NCI-H774 (cell line): ENCODE measurements at places on chromosomes 6 and 20.

DNA sequence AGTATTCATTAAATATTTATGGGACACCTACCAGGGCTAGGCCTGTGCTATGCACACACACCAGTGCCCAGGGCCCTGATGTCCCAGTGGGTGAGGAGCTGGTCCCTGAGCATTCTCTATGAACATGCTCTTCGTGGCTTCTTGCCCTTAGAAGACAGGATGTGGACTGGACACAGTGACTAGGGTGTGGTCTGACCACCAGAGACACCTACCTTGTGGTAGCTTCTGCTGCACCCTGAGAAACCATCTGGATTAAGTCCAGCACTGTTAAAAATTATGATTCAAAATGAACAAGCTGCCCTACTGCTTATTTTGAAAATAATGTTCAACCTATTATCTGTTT, 112.9 kb upstream of the RPS6KA2 start:
- DNase-seq: no peak

DNA sequence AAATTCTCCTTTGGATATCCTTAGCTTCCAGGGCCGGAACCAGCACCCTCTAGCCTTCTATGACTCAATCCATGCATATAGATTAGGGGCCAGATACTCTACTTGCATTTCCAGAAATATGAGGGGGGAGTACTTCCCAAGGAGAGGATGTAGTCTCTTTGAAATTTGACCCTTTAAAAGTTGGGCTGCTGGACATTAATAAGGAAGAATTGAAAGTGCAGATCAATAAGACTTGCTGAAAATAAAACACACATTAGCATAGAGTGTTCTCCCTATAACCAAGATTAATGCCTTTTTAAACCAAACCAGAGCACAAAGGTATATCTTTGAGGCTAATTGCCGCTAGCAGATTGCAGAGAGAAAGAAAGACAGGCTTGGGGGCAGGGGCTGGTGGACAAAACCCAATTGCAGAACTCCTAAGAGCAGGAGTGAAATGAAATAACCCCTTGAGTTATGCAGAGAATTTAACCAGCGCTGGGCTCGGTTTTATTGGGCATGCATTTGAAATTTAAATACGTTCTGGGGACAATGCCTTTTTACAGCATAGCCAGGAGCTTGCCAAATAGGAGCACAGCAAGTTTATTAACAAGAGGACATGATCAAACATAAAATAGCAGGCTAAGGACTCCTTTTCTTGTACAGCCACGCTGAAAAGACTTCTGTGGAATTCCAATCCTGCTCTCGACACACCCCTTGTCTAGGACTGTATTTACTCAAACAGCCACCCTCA, 108.2 kb upstream of the SALL4 start:
- no peak for DNase-seq

- DNase-seq: no peak
These were observed 9.0 kb upstream of the OVOL2 start for GRCh38 chr20:18066421-18067333.

DNA sequence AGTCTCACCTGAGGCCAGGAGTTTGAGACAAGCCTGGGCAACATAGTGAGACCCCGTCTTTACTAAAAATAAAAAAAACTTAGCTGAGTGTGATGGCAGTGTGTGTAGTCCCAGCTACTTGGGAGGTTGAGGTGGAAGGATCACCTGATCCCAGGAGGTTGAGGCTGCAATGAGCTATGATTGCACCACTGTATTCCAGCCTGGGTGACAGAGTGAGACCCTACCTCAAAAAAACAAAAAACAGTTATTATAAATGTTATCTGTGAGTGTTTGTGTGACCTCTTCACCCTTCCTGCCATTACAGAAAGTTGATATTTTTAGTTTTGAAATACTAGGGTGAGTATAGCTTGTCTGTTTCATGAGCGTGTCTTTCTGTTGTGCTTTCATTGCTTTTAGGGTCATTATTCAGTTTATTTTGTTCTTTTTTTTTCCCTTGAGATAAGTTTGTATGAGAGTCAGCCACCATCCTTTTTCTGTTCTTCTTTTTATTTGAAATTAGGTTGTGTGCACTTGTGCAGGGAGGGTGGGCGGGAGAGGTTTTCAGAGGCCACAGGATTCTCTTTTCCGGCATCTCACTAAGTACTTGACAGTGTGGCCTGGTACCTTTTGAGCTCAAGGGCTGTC, 26.2 kb downstream of the CDYL start:
- no peak for DNase-seq

DNA sequence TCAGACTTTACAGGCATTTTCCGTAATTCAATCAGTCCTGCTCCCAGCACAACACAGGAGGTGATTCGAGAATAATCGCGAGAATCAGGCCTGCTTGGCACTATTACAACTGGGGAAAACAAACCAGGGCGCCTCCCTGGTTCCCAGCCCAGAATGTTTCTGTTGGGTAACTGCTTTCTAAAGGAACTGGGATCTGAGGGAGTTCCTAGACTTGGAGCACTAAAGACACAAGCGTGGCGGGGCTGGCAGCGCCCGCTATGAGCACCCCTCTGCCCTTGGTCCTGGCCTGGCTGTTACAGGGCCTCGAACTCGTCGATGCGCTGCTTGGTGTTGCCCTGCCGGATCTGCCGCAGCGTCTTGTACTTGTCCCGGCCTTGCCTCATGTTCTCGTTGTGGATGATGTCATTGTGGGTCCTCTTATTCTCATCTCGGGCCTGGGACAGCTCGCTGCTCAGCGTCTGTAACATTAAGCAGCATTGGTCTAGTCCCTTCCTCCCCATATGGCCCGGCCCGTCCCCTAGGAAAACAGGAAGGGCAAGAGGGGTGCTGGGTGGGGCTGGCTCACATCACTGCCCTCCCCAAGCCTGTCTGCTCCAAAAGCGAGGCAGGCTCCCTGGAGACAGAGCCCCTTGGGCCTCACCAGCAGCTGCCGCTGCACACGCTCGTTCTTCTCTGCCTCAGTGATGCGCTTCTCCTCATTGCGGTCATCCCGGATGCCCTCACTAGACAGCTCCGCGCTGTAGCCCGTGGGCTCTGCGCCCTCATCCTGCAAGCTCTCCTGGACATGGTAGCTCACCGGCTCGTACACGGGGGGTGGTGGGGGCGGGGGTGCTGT, 52.3 kb downstream of the EZR start:
- DNase-seq: no peak

DNA sequence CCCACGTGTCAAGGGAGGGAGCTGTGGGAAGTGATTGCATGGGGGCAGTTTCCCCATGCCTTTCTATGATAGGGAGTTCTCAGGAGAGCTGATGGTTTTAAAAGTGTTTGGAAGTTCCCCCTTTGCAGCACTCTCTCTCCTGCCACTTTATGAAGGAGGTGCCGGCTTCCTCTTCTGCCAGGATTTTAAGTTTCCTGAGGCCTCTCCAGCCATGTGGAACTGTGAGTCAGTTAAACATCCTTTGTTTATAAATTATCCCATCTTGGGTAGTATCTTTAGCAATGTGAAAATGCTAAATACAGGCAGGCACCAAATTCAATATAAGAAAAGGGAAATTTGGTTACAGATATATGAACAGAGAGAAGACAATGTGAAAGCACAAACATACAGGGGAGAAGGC, 96.4 kb upstream of the EPHA7 start:
- DNase-seq: no peak
